ENCODE measurements at places on chromosomes 13 and 19.

DNA sequence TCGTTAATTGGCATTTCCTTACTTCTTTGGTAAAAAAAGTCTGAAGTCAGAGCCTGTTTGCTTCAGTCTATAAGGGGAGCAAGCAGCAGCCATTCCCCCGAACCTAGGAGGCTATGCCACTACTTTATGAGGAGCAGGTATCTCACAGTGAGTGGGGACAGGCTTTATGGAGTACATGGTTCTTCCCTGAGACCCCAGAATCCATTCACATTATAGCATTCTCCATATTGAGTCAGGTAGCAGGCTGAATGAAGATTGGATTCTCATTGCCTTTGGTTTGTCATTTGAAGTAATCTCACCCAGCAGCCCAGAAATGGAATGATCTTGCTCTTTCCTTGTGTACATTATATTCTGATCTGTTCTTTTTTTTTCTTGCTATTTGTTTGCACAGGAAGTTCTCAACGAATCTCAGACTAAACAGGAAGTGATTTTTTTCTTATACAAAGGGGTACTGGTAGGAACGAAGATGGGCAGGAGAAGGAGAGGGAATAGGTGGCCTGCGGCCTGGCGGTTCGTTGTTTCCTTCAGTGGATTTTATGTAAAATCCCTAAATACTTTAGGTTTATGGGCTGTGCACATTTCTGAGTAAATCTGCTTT is 74.4 kb downstream of the ARHGAP35 start:
- DNase-seq: no peak

DNA sequence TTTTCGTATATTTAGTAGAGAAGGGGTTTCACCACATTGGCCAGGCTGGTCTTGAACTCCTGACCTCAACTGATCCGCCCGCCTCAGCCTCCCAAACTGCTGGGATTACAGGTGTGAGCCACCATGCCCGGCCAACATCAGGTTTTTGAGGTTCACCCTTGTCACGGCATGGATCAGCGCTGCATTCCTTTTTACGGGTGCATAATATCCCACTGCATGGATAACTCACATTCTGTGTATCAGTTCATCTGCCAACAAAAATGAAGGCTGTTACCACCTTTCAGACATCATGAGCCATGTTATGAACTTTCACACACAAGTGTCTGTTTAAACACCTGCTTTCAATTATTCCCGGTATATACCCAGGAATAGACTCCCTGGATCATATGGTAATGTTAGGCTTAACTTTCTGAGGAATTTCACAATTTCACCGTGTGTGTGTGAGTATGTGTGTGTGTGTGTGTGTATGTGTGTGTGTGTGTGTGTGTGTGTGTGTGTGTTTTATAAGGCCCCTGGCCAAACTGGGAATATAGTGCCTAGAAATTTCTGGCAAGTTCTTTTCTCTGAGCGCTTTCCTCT is 52.2 kb downstream of the AP1M1 start:
- no peak for DNase-seq

DNA sequence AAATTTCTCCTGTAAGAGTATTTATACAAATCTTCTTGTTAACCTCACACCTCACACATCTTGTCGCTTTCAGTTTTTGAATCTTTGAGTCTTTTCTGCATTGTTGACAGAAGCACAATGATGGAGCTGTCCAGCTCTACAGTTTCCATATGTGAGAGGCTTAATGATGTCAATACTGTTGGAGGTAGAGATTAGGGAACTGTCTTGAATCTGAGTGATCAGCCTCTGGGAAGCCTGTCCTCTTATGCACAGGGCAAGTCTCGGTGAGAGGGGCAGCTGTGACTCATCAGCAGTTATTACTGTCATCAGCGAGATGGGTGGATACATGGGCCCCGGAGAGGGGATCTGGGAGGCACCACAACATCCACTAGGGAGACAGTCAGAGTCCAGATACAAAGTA is 4.6 kb upstream of the ITGBL1 start:
- no peak for DNase-seq

GRCh38 chr19:17734146-17734545 is 14.9 kb downstream of the MAP1S start:
- DNase-seq: no peak

DNA sequence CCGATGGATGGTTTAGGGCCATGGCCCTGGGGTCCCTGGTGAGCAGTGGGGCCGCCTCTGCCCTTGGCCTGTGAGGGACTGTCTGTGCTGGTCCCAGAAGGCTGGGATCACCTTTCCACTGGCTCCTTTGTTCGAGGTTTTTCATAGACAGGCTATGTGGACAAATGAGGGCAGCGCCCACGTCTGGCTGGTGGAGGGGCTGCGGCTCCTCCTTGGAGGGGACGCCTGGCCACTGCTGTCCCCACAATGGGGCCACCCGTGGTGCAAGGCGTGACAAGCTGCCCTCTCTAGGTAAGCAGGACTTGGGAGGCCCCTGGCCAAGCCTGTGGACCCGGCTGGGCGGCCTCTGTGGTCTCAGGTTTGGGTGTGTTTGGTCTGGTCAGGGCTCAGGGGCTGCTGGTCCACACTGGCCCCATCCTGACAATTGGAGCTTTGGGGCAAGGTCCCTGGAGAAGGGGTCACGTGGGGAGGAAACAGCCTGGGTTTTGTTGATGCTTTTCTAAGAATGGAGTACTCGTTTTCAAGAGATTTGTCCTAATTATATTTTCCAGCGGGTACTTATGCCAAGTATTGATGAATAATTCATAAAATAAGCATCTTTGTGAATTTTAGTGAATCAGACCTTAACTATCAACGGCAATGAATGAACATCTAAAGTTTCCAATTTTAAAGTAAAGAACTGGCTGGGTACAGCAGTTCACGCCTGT is 33.3 kb downstream of the MCF2L start:
- DNase-seq: no peak

DNA sequence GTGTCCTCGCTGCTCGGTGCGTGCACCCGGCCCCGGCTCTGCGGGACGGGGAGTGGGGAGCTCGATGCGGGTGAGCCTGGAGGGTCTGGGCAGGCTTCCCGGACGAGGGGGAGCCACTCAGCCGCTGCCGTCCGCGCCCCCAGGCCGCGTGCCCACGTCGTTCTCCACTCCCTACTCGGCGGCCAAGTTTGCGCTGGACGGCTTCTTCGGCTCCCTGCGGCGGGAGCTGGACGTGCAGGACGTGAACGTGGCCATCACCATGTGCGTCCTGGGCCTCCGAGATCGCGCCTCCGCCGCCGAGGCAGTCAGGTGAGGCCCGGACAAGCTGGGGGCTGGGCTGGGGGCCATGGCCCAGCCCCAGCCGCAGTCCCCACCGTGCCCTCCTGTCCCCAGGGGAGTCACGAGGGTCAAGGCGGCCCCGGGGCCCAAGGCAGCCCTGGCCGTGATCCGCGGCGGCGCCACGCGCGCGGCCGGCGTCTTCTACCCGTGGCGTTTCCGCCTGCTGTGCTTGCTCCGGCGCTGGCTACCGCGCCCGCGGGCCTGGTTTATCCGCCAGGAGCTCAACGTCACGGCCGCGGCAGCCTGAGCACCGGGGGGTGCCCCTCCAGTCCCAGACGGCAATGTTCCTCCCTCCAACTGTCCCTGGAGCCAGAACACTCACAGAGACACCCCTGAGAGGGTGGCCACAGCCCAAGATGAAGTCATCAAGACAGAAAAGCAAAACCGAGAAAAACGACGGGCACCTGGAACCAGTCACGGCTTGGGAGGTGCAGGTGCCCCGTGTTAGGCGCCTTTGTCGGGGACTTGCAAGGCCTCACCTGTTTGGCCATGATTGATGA is 2.5 kb upstream of the RPL36 start:
- DNase-seq: no peak

GRCh38 chr19:32599736-32600157 is 18.8 kb downstream of the PDCD5 start:
- peak; percentile 55 for DNase-seq

DNA sequence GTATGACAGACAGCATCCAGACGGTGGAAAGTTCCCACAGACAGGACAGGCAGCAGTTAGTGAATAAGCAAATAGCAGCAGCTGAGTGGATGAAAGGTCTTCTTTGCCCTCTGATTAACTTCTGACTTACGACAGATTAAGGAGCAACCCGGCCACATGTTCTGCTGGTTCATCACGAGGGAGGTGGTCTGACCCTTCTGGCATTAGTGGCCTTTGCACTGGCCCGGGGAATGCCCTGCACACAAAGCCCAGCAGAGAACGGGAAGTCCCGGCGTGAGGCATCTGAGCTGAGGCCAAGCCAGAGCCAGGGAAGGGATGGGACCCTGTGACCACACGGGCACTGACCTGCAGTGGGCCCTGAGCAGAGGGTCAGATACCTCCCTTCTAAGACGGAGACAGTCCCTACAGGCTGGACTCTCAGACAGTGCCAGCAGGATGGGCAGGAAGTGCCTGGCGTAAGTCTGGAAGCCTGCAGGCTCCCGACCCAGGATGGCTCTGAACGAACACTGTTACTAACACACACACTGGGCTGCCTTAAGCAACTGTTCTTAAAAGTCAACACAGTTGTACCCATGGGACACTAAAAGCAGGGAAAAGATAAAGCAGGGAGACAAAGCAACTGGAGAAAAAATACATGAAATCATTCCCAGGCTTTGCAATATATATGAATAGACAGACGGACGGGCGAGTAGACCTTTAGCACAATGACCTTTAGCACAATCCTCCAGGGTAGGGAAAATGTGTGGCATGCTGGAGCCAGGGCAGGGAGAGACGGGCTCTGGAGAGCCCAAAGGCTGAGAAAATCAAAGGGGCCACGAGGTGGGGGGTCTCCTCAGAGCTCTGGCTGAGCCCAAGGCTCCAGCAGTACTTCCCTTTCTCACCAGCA is 6.3 kb downstream of the C19orf12 start:
- DNase-seq: no peak

DNA sequence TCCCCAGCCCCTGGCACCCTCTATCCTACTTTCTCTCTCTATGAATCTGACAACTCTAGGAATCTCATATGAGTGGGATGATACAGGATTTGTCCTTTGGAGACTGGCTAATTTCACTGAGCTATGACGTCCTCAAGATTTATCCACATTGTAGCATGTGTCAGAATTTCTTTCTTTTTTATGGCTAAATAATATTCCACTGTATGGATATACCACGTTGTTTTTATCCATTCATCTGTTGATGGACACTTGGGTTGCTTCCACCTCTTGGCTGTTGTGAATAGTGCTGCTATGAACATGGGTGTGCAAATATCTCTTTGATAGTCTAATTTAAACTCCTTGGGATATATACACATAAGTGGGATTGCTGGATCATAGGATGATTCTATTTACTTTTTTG is 24.0 kb upstream of the INSR start:
- DNase-seq: no peak

DNA sequence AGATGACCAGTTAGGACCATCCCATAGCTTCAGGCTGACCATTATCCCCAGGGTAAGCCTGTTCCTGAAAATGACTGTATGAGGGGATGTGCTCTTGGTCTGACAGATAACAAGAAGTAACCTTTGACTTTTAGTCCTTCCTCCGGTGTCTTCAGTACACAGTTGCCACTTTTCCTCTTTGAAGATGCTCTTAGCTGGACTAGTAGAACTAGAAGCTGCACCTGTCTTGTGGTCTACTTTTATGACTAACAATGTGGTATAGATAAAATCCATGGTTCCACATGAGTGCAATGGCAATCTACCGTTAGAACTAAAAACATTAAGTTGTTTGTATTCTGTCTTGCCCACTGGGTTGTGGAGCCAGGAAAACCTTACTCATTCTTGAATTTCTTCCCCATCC is 5.9 kb upstream of the RUBCNL start:
- no peak for DNase-seq

- no peak for DNase-seq
Measured at GRCh38 chr13:74794147-74794546, 659.9 kb upstream of the KLF12 start.

GRCh38 chr13:94318418-94318817 is 161.1 kb downstream of the DCT start:
- DNase-seq: no peak

- DNase-seq: no peak
Measured at GRCh38 chr13:53064731-53065130, 36.1 kb downstream of the OLFM4 start.

DNA sequence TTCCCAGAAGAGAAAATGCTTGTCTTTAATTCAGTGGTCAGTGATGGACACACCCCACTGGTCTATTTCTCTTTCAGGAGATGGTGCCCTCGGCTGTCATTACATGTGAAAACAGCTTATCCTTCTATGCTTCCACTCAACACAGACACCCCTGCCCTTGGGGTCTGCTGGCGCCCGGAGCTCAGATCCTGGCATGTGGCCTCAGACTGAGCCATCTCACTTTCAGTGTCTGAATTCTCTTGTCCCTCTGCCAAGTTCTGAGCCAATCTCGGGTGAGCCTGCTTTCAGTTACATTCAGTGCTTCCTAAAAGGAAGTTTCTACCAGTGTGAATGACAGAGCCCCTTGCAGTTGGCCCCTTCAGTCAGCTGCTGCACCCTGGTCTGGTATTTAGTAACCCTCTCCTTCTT is 293.6 kb downstream of the DNAJC15 start:
- peak; percentile 12 for DNase-seq

DNA sequence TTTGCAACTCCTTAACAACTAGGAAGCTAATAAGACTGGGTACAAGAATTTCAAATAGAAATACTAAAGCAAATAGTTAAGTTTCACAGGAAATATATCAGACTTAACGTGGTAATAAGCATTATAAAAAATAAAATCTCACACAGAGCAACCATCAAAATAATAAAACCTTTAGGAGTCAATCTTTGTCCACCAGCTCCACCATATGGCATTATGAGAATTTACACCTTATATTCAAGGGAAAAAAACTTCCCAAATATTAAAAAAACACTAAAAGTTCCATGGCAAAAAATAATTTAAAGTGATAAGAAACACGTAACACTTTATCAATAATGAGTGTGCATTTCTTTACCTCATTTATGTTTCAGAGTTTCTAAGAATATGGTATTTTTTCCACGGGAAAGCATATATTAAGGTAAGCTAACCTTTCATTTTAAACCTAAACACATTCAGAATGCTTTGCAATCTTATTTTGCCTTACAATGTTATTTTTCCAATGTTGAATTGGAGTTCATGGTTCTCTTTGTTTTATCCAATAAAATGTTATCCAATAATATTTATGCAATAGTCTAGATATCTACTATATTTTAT is 423.2 kb upstream of the SGCG start:
- DNase-seq: peak; percentile 30

- no peak for DNase-seq
Measured at GRCh38 chr19:54317108-54317964, 4.4 kb upstream of the LILRA5 start.

DNA sequence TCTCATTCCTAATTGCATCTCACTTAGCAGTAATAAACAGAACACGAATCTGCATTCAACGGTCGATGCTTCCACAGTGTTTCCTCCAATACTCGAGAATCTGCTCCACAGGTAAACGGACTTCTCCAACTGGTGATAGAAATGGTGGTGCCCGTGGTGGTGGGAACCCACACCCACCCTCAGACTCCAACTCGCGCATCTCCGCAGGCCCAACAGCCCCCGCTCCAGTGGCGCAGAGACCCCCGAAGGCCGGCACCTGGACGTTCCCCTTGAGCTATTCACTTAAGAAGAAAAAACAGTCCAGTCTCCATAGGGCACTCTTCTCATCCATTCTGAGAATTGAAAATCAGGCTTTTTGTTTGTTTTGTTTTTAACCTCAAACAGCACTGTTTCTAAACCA is 13.8 kb upstream of the RASA3 start:
- no peak for DNase-seq

Measured in cerebellum (tissue), 4 donors.